ENCODE measurements at places on chromosomes 2 and 18. TPM values are rescaled to one million over a fixed set of nuclear protein-coding genes. Genes with fewer than 3 reads are reported as not detected.

- no peak for DNase-seq
Measured at GRCh38 chr2:9720352-9721093, 89.7 kb upstream of the YWHAQ start.

The CHST9 gene
- total RNA-seq = 0.05 TPM

The SCYGR7 gene
- not detected for total RNA-seq

GRCh38 chr2:37711308-37711731, 39.9 kb upstream of the CDC42EP3 start:
- DNase-seq = no peak

DNA sequence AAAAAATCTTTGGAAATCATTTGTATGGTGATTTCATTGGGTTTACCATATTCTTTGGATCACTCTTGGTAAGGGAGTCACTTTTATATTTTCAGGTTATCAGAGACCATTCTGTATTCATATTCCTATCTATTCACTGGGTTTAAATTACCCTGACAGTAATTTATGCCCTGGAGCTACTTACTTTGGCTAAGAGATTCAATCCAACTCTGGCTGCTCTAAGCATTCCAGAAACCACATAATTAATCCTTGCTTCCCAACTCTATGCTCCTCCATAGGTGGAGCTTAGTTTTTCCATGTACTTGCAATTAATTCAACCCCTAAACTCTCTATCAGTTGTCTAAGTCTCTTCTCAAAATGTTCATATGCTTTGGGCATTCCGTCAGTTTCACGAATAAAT, 336.3 kb downstream of the AGPS start:
- no peak for DNase-seq

DNA sequence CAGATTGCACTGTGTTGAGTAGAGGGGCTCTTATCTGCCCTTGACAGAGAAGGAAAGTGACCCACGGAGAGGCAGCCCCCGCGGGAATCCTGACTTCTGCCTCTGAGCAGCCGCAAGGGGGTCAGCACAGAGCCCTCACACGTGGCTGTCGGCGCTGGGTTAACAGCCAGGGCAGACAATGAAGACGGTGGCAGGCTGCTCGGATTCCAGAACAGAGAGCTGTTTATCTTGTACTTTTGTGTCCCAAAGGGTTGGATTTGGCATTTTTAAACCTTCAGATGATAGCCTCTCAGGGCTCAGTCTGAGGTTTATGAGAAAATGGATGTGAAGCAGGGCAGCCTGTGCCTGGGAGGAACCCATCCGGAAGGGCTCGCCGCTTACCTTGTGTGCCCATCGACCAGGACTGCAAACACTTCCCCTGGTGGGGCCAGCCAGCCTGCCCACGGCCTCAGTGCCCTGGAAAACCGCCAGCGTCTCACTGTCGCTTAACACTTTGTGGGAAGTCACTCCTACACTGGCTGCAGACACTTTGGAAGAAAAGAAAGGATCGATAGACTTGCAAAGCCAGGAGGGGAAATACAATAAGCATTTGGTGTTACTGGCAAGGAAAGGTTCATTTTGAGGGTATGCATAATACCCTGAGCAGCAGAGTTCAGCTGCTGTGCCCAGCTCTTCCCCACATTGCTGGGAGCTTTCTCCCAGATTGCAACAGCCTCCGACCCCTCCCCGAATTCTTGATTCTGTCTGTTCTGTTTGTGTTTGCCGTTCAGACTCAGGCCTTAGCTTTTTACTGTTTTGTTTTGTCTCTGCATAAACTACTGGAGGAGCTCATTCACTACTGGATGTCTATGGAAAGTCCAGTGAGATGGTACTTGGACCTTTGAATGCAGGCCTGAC, 325.3 kb upstream of the MYT1L start:
- DNase-seq = no peak

DNA sequence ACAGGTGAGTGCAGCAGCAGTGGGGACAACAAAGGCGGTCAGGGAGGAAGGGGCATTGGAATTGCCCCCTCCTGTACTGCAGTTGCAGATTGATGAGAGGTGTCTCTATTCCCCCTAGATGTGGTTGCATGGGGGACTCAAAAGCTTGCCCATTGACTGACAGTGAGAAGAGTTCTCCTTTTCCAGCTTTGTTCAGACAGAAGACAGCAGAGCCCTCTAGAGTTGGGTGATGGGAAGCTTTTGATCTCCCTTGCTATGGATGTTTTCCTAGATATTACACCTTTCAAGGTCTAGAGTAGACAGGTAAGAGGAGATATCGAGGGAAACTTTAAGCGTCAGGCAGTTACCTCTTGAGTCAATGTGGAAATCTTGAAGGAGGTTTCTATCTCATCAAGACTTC, 2.9 kb downstream of the PROKR1 start:
- DNase-seq = no peak

The EGR4 gene
- total RNA-seq = not detected

The SERPINB2 gene
- total RNA-seq = 0.29 TPM

The SULT1C2 gene
- total RNA-seq = 5.3 TPM

The TANC1 gene
- total RNA-seq = 32.7 TPM

The MROH2A gene
- total RNA-seq = not detected

Data from colonic mucosa (tissue), 4 donors.